CD4-positive, alpha-beta T cell treated with Interleukin-10 for 1 hour (primary cell): ENCODE measurements at places on chromosomes 11 and 22.

DNA sequence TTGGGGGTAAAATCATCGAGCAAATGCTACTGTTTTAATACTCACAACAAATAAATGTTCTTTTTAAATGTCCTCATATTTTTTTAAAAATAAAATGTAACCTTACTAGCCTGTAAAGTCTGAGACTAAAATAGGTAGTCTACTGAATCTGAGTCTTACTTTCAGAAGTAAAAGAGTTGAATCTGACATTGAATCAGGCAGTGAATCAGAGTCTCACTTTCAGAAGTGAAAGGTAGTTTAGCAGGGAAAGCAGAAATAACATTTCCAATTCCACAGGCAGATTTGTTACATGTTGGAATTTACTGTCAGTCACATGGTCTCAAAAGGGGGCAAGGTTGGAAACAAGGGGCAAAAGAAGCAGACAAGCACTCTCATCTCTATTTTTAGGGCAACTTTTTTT, 143.0 kb downstream of the ELP4 start:
- DNase-seq = no peak

DNA sequence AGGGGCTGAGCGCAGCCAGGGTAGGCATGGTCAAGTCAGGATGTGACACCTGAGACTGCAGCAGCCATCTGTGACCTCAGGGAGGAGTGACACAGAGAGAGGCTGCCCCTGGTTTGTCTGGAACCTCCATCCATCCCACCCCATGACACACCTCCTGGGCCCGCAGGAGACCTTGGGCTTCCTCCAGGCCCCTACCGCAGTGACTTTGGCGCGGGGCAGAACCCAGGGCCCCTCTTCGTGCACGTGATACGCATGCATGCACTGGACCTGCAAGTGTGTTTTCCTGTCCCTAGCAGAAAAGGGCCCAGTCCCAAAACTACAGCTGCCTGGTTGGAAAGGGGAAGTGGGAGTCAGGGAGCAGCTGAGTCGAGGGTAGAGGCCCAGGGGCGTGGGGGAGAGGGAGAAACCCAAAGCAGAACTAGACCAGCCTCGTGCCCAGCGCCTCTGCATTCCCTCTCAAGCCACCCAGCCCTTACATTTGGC, 7.9 kb upstream of the CYTH4 start:
- DNase-seq = no peak

DNA sequence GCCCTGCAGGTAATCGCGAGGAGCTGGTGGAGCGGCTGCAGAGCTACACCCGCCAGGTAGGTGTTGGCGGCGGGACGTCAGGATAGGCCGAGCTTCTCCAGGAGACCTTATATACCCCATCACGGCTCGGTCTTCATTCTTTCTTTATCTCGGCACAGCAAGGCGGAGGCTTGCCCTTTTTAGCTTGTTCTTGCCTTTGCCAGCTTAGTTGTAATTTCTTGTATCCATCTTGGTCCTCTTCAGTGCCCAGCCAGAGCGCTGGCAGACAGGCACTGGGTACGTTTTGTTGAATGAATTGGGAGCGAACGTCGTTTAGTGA, 459 bp downstream of the SF3B2 start:
- DNase-seq = no peak

DNA sequence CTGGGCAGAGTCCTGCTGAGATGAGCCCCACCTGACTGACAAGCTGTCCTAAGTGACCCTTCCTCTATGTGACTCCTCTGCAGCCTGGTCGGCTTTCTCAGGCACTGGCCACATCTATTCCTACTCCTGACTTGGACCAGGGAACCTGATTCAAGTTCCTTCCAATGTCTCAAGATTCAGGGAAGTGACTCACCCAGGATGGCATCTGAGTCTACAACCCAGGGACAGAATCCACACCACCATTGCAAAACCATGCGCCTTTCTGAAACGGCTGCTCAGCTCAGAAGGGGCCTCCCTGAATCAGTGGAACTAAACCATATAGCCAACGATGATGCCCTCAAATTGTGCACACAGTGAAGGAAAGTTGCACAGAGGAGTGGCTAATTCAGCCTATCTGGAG, 63.9 kb upstream of the CSNK2A3 start:
- DNase-seq = no peak

DNA sequence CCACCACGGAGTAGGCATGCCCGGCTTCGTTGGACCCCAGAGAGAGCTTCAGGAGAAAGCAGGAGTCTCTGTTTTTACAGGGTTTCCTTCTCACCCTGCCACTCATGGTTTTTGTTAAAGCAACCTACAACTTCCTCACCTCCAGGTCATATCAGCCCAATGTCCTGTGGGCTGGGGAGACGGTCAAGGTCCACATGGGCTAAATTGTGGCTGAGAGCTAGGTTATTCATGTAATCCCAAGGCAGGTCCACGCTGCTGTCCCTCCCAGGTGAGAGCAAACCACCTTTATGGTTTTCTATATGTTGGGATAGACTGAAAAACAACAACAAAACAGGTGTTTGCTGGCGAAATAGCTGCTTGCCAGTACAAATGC, 19.5 kb downstream of the TSPAN32 start:
- no peak for DNase-seq

GRCh38 chr22:45482169-45482568, 20.5 kb upstream of the FBLN1 start:
- no peak for DNase-seq

DNA sequence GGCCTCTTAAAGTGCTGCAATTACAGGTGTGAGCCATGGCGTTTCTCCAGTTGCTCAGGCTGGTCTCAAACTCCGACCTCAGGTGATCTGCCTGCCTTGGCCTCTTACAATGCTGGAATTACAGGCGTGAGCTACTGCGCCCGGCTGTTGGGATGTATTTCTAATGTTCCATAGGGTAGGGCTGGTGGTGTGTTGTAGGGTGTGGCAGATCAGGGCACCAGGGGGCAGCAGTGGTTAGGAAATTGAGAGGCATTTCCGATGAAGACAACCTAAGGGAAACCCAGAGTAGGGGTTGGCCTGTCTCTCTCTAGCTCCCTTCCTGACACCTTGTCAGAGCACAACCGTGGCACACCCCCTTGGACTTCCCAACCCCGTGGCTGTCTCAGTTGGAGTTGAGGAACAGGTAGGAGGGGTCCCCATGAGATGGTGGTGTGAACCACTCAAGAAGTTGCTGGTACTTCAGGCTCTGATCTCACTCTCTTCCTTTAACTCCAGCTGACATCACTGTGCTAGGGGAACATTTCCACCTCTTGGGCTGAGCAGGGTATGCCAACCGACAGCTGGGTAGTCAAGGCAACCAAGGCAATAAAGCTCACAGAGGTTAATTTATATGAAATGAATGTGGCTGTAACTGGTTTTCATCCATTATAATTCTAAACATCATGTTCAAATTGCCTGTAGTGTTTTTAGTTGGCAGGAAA, 33.0 kb downstream of the YWHAH start:
- peak; percentile 78 for DNase-seq

DNA sequence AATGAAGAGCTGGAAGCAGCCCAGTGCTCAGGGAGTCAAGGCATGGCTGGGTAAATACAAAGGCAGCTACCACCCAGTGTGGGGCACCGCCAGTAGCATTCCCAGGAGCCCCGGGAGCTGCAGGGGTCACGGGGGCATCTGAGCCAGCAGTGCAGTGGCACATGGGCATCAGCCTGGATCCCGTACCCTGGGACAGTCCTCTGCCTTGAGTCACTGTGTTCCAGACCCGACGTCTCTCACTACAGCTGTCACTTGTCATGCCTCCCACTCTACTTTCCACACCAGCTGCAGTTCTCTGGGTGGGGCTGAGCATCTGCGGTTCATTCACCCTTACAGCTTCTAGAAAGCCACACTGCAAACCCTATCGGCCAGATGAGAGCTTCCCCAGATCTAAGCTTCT, 29.6 kb downstream of the DHCR7 start:
- no peak for DNase-seq

DNA sequence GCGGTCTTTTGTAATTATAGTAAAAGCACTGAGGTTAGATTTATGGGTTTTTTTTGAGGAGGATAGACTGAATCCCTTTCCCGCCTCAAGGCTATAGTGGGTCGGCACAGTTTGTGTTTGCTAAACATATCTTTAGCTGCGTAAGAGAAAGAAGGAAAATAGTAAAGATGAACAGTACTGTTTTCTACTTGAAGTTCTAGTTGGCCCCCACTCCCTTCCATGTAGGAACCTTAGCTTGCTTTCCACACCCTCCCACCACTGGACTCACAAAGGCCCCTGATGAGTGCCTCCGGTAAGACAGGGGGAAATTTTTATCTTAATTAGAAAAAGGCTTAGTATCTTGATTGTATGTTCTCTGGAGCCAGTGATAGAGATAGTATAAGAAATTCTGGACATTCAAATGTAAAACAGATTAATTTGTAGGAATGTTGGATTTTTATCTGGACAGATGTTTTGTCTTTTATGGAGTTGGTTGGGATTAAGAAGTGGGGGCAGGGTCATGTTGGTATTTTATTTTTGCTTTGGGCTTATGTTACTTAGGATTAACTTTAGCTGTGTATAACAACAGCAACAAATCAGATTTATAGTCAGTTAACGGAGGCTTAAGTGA, 49.4 kb downstream of the PTPRJ start:
- DNase-seq = no peak

DNA sequence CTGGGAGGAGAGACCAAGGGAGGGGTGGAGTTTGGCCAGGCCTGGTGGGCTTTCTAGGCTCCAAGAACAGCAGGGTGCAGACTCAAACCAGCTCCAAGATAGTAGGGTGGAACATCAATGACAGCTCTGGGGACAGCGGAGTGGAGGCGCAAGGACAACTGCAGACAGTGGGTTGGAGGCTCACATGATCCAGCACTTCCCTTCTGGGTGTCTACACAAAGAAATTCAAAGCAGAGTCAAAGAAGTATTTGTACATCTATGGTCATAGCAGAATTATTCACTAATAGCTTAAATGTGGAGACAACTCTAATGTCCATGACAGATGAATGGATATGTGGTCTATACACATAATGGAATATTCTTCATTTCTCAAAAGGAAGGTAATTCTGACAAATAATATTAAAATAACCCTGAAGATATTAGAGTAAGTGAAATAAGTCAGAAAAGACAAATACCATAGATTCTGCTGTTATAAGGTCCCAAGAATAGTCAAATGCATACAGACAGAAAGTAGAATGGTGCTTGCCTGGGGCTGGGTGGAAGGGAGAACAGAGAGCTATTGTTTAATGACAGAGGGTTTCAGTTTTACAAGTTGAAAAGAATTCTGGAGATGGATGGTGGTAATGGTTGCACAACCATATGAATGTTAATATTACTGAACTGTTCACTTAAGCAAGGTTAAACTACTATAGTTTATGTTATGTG, 5.5 kb upstream of the GAB4 start:
- no peak for DNase-seq

DNA sequence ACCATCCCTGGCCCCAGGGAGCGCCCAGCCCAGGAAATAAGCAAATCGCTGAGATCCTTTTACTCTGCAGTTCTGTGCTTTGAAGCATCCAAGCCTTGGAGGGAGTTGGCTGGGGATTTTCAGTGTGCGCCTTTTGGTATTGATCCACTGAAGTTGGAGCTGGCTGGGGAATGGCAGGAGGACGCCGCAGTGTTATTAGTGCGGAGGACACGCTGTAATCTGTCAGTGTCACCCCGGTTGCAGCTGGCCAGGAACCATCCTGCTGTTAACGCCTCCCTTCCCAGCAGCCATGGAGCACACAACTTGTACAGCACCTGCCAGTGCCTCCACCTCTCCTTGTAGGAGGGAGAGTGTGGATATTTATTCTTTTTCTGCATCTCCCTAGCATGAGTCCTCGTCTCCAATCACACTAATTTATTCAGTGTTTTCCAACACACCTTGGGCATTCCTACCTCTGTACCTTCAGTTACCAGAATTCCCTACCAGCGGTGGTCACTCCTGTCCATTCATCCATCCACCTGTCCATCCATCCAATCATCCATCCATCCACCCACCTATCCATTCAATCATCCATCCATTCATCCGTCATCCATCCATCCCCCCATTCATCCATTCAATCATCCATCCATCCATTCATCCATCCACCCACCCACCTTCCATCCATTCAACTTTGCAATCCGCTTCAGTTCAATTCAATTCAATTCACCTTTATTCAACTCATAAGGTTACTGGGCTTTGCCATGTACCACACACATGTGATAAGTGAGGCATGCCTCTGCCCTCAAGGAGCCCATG, 21.9 kb upstream of the EIF3D start:
- DNase-seq = no peak

GRCh38 chr11:61039916-61040315, 62.4 kb upstream of the CD5 start:
- no peak for DNase-seq

DNA sequence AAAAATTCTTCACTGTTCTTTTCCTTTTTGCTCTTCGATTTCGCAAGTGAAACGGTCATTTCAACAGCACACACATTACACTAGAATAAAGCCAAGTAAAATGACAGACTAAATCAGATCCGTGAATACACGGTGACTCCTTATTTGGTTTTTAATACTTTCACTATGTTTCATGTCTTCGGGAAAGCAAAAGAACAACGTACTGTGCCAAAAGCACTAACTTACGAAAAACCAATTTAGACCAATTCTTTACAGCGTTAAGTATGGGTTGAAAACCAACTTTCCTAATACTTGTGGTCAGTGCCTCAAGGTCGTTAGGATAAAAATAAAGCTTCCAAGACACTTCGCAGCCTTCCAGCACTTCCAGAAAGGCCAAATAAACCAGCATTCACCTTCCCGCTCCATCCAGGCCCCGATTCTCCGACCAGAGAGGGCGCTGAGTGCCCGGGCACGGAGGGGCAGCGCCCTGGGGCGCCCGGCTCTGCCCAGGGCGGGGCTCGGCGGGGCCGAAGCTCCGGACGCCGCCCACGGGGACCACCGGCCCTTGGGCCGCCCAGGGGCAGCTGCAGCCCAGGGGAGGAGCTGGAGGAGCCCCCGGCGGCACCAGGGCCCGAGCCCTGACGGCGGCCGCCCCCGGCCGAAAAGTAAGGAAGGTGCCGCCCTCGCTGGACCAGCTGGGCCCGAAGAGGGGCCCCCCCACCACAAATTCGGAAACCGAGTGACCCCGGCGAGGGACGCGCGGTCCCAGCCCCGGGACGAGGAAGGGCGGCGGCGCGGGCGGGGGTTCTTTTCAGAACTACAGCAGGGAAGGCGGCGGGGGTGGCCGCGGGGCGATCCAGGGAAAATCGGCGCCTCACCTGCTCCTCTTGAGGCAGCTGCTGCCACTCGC, 499 bp downstream of the ATL3 start:
- peak; percentile 33 for DNase-seq

DNA sequence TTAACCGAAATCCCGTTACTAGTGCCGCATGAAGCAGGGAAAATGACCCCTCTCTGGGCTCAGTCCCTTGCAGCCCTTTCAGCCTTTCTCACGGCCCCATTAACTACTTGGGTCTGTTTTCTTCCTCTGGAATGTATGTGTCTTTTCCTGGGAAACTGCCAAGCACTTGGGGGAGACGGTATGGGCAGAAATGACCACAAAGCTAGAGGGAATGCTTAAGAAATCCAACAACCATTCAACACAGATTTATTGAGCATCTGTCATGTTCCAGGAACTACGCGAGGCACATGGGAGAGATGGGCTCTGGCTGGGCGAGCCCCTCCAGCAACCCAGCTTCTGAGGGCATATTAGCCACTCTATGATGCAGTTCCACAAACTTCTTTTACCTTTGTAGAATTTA, 462.6 kb downstream of the BUD13 start:
- DNase-seq = no peak
